ENCODE measurements at places on chromosomes 7 and 10. TPM values are rescaled to one million over a fixed set of nuclear protein-coding genes. Genes with fewer than 3 reads are reported as not detected.

The NPFFR1 gene
- total RNA-seq: not detected

The C10orf71 gene
- total RNA-seq: not detected

DNA sequence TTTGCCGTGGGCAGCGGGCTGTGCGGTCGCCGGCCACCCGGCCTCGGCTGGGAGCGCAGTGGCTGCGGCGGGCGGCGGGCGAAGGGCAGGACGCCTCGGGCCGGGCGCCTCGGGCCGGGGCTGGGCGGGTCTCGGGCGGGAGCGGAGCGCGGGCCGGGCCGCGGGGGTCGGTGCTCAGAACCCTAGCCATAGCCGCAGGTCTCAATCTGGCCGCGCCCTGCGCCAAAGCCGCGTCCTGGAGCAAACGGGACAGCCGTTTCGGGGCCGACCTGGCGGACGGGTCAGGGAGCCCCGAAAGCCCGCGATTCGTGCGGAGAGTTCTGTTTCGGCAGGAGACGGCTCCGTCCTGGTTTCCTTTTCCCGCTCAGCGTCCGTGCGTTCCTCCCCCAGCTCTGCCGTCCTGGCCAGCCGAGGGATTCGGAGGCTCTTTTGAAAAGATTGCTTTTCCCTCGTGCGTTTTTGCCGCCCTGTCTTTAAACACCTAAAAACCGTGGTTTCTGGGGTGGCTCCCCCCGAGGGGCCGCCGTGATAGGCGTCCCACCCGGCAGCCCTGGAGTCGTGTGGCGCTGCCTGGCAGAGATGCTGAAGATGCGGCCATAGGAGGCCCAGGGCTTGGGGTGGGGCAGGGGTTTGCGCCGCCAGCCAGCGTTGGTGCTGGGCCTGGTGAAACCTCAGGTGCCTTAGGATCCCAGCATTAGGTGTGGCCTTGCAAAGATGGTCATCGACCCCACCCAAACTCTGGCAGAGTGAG is 727 bp downstream of the RET start:
- no peak for DNase-seq

DNA sequence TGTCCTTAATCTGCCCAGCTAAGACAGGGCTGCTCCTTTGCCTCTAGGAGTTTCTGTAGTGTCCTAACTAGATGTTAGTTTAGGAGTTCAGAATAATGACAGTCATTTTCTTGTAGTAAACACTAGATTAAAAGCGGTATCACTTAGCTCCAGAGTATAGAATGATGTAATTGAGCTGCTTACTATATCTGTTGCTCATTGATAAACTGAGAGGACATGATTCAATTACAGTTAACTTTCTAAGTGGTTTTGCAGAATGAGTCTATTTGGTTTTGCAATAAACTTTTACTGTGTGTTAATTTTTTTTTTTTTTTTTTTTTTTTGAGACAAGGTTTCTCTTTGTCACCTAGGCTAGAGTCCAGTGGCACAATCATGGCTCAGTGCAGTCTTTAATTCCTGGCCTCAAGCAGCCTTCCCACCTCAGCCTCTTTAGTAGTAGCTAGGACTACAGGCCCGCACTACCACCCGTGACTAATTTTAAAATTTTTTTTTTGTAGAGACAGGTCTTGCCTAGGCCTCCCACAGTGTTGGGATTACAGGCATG is 1.8 kb downstream of the STMP1 start:
- DNase-seq: no peak

DNA sequence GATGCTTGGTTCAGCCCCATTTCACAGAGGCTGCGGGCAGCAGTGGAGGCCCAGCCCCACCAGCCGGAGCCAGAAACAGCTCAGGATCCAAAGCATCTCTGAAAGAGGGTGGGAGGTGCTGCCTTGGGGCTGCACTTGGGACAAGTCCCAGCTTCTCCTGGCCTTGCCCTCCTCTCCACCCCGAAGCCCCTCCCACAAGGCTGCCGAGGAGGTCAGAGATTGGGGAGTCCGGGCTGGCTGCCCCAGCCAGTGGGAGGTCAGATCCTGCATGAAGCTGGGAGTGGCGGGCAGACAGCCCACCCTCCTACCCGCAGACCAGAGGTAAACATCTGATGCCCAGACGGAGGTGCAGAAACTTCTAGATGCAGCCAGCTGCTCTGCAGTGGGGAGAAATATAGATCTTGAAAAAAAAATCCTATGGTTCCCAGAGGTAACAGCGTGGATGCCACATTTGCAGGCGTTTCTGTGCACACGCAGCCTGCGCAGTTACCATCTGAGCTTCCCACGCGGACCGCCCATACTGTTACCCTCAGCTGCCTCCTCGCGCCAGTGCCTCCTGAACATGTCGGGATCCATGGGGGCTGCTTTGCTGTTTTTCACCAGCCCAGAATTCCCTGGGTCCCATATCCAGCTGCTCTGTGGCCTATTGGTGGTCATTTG is 36.9 kb upstream of the GNA12 start:
- DNase-seq: no peak

Measured in activated naive CD4-positive, alpha-beta T cell treated with anti-CD3 and anti-CD28 coated beads, Interleukin-2, amount 50 U/mL, for 72 hours (primary cell).